Stimulated activated CD8-positive, alpha-beta memory T cell treated with anti-CD3 and anti-CD28 coated beads, Interleukin-4, amount 100 ng/mL, for 1 hour (primary cell): ENCODE measurements at places on chromosomes 2 and 18.
A peak's percentile ranks its signal among the peaks of the same experiment; 100 is the strongest.

- no peak for DNase-seq
Measured at GRCh38 chr2:167825664-167826063, 421.7 kb downstream of the STK39 start.

DNA sequence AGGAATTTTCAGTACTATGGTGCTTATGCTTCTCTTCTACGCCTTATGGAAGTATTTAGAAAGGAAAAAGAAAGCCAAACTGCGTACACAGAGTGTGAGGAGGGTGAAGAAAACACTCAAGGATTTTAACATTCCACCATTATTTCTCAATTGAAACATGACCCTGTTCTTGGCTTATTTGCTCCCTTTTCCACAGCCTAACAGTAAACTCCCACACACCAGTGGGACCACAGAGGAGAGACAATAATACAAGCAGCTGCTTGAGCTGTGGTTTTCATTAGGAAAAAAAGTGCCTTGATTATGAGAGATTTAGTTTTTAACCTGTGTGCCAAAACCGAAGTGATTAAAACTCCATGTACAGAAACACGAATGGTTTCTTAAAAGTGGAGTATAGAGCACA lies 134.3 kb downstream of the MEP1B start:
- no peak for DNase-seq

DNA sequence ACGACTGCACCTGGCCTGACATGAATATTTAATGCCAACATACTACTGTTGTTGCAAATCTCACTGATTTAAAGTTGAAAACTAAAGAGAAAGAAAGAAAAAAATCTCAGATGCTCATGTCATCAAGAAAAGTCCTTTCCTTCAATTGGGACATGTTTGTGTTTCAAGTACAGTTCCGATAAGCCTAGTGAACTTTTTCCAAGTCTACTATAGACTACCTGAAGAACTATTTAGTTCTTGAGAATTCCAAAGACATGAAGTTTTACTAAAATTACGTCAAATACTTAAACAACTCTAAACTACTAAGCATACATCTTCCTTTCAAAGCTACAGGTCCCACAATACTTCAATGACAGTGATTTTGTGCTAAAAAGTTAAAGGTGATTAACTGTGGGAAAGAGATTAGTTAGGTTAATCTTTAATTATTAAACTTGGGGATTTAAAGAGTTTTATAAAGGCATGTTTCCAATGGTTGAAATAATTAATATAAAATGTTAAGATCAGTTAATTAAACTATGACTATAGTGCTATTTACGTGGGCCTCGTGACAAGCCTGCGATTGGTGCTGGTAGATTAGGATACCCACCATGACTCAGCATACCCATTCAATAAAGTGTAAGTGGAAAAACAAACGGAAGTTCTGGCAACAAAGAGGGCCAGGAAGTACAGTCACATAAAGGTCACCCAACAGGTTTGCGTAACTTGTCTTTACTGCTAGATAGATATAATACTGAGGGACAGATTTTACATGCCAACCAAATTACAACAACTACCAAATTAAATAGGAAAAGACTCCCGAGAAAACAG lies 55.5 kb downstream of the SEPTIN10 start:
- DNase-seq, result no peak

- no peak for DNase-seq
Measured at GRCh38 chr2:166184789-166185188, 57.0 kb upstream of the SCN1A start.

- DNase-seq, result no peak
Measured at GRCh38 chr18:62420151-62420512, 95.0 kb downstream of the TNFRSF11A start.

DNA sequence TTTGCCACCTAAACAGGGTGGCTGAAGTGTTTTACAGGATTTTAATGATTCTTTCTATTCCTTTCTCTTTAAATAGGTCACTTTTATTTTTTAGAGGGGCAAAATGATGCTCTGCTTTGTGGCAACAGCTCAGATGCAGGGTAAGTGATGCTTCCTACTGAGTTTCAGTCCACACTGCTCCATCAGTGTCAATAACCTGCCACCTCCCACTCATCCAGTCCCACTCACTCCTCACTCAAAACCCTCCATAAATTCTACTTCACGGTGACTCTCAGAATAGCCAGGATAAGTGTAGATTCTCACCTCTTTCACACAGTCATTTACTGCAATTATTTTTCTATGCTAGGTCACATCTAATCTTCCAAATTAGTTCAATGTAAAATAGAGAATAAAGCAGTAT lies 72.7 kb downstream of the SCN2A start:
- DNase-seq, result no peak

- no peak for DNase-seq
Measured at GRCh38 chr2:98376301-98376910, 30.1 kb downstream of the CNGA3 start.

GRCh38 chr2:217986256-217986961 lies 16.4 kb downstream of the TNS1 start:
- no peak for DNase-seq

- DNase-seq, result no peak
Measured at GRCh38 chr18:23935804-23936203, 78.8 kb upstream of the TTC39C start.

DNA sequence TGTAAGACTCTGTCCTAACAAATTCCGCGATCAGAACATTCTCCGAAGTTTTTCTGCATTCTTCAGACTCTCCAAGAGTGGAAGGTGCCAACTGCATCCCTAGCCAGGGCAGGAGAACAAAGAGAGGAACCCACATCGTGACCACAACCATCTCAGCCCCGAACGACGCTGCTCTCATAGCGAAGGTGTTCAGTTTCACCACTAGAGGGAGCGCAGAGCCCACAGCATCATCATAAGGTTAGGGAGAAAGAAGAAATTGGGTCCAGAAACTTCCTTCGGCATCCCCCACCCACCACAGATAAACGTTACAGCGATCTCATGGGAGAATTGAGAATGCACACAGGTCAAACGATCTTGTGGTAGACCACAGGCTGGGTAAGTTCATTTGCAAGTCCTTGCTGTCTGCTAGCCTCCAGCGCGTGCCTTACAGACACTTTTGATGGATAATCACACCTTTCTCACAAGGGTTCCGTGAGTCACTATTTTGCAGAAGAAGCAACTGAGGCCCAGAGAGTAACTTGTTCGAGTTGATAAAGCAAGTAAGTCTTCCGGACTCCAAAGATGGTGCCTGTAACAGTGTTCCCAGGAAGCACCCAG lies 53.7 kb upstream of the ARL4C start:
- DNase-seq, result no peak

DNA sequence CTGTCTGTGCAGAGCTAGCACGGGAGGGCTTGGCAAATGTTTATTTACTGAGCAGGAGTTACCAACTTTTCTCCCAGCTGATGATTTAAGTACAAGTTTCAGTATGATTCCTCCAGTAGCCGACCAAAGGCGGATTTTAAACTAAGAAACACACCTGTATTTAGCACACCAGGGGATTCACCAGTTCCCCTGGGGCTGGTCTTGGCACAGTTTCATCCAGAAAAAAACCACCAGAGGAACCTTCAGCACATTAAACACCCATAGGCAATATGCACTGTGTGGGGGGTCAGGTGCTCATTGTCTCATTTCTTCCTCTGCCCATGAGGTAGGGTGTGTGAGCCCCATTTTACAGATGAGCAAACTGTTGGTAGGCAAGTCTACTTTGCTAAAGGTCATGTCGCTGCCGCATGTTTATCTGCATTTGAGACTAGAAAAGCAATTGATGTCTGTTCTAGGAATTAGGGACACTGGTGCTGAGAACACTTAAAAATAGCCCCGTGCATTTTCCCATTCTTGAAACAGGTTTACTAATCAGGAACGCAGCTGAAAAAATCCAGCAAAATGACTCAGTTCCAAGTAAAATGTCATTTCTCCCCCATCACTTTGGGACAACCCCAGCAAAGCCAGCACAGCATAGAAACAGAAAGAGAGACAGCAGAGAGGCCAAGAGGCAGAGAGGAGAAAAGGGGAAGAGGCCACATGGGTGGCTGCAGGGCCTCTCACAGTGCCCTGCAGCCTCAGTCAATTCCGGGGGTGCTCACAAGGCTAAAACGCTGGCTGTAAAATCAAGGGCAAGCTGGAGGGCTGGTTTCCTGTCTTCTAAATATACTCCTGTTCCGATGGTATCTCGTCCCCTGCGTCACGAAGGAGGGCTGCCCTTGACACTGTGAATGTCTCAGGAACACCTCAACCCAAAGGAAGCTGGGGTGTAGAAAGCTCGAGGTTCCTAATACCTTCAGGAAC lies 166.8 kb upstream of the ID2 start:
- DNase-seq, result peak; percentile 25

DNA sequence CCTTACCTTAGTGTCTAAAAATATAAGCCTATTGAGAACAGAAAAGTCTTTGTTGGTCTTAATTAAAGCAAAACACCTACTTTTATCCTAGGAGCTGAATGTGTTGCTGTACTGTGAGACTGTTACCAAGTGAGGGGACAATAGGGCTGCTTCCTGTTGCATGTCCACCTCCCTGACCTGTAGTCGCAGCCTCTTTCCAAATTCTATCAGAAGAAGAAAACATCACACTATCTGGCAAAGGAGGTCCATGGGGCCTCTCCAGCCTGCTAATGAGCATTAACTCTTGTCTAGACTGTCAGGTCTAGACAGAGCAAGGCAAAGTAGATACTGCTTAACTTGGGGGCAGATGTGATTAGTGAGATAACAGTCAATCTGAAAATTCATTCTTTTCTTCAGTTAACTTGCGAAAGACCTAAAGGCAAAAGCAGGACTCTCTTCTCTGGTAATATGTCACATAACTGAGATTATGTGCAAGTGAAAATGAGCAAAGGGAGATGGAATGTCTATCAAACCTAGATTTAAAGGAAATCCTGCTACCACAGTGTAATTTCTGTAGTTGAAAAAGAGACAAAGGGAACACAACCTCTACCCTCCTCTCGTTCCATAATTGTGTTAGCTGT lies 66.9 kb downstream of the CDH20 start:
- no peak for DNase-seq

DNA sequence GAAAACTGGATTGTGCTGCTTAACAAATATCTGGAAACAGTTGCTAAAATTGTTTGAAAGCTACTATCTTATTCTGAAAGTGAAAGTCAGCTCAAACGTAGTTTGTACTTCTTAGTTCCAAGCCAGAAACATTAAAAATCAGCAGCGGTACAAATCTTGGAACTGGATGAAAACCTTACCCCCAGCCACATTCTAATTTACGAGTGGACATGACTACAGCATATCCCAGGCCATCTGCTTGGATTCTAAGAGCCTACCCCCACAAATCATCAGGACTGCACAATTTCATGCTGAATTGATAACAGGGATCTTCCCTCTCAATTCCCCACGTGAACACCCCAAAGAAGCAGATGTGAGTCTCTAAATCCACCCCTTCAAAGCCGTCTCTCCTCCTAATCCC lies 158.7 kb upstream of the NCKAP5 start:
- DNase-seq, result no peak

- DNase-seq, result no peak
Measured at GRCh38 chr18:8341481-8342230, 267.6 kb upstream of the RAB12 start.

DNA sequence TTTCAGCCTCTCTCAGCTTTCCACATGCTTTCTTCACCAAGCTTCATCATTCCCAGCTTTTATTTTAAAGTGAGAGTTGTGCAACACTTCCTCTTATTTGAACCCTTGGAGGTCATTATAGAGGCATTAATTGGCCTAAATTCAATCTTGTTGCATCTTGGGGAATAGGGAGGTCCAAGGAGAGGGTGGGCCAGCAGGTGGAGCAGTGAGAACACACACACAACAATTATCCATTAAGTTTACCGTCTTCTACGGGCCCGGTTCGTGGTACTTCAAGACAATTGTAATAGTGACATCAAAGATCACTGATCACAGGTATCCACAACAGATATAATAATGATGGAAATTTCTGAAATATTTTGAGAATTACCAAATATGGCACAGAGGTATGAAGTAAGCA lies 457.2 kb upstream of the SMIM21 start:
- DNase-seq, result no peak

- no peak for DNase-seq
Measured at GRCh38 chr2:20048488-20049448, 2.7 kb downstream of the LAPTM4A start.

GRCh38 chr2:137912371-137912770 lies 51.9 kb upstream of the HNMT start:
- DNase-seq, result no peak

DNA sequence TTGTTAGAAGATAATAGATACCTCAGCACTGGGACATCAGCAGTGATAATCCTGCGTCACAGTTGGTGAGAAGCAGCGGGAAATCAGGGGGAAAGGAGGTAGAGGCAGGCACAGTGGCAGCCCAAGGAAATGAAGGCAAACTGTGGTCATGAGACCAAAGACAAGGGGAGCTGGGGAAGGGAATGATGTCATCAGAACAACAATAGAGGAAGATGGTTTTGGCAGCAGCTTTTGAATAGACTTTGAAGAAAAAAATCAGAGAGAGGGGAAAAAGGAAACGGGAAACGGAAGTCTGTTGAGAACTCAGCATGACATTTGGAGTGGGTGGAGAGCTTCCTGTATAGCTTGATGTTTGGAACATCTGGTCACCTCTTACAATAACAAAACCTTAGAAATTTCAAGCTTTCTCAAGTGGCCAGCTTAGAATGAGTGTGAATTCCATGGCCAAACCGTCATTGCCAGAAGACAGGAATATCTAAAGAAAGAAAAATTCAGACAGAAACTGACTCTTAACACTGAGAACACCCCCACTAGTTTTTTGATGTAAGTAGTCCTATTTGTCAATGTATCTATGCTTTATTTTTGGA lies 18.4 kb upstream of the YES1 start:
- DNase-seq, result no peak

DNA sequence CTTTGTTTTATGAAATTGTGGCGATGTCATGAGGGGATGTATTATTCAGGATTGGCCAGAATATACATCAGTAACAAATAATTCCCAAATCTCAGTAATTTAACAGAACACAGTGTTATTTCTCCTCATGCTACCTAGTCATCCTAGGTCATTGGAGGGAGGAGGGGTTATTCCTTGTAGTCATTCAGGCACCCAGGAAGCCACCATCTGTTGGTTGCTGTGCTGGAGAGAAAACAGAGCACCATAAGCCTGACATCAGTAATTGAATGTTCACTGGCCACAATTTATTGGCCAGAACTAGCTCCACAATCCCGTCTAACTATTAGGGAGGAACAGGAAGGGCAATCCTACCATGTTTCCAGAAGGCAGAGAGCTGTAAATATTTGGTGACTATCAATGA lies 303.5 kb upstream of the CELF4 start:
- no peak for DNase-seq

- no peak for DNase-seq
Measured at GRCh38 chr2:205086662-205087061, 541.4 kb downstream of the PARD3B start.

DNA sequence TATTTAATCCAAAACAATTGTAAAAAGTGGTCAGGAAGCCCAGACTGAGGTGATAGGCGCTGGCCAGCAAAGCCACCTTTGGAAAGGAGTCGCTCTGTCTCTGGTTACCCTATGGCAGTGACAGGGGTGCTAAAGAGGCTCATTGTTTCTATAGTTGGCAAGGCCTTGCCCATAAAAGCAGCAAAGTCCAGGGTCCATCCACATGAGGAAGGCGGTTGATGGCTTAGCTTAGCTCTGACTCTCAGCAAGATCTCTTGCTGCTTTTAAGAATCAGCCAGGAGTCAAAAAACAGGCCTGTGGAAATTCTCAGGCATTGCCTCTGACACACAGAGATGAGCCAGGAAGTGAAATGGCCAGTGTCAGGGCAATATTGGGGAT lies 57.8 kb upstream of the CYP26B1 start:
- DNase-seq, result no peak

- DNase-seq, result no peak
Measured at GRCh38 chr2:241703032-241703604, 1.3 kb downstream of the ING5 start.

GRCh38 chr2:72917877-72918553 lies 696 bp downstream of the EMX1 start:
- DNase-seq, result no peak

- DNase-seq, result peak; percentile 80
Measured at GRCh38 chr2:215311625-215312396, at the start of gene ATIC. Gene ATIC (plus strand): TSS chr2:215312059. CDS start chr2:215312143, 84 bp downstream.
